ENCODE measurements at places on chromosomes 11 and 22.

GRCh38 chr11:11984563-11984962 is 23.9 kb downstream of the DKK3 start:
- no peak for DNase-seq

DNA sequence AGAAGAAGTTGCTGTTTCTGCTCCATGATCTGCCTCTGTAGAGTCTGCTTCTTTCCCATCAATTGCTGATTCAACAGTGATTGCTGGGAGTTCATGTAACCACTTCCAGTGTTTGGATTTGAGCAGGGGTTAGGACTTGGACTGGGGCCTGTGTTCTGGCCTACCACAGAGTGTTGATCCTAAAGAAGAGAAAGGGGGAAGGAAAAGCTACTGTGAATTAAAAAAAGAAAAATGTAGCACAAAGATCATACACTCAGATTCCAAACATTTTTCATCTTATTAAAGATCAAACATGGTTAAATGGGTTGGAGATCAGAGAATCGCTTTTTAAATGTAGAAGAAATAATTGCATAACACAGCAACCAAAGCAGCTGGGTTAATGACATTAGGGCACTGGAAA is 67.6 kb upstream of the MTMR2 start:
- no peak for DNase-seq

DNA sequence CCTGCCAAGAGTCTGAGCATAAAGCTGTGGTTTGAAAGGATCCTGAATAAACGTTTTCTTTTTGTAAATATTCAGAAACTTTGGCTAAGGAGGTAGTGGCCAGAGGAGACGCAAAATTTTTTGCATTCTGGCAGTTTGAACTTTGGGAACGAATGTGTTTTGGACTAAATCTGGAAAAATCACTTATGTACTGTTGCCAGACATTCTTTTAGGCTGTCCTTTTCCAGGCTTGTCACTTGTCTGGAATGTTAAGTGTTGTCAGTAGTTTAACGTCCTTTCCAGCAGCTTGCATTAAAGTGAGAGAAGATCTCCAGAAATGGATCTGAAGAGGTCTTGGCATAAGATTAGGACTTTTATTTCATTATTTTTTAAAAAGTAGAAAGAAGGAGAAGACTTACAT is 18.5 kb downstream of the SPECC1L start:
- no peak for DNase-seq

DNA sequence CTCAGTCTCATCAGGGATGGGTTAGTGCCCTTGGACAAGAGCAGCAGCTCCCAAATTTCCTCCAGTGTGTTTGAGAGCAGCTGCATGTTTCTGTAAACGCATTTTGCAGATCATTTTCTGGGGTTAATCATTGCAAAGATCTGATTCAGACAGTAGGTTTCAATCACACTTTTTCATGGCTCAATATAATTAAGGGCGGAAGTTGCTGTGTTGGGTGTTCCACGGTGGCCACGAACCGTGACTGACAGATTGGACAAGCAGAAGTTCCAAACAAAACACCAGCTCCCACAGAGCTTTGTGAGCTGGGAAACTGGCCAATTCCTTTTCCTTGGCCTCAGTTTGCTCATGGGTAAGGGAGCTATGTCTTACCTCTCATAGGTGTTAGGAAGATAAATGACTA is 8.4 kb upstream of the RASSF10 start:
- no peak for DNase-seq

DNA sequence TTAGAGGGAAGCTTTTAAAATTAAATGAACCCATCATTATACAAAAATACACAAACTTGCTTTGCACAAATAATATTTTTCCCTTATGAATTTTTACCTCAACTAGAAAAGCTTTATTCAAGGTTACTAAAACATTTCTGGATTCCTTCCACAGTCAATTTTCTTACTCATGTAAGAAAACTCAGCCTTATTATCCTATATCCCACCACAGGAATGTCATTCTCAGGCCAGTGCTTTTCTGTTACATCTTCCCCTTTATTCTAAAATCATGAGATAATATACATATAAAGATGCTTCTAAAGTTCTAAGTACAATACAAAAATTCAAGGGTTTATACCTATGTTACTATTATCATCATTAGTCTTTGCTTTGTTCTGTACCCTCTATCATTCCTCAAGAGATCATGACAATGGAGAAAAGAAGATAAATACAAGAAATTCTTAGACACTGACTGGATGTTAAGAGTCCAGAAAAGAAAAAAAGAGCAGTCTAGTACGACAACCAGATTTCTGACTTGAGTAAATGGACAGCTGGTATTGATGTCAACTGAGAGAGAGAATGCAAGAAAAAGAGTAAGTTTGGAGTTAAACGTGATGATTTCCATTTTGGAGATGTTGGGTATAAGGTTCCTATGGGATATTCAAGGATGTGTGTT is 60.3 kb downstream of the MTMR2 start:
- DNase-seq = no peak

DNA sequence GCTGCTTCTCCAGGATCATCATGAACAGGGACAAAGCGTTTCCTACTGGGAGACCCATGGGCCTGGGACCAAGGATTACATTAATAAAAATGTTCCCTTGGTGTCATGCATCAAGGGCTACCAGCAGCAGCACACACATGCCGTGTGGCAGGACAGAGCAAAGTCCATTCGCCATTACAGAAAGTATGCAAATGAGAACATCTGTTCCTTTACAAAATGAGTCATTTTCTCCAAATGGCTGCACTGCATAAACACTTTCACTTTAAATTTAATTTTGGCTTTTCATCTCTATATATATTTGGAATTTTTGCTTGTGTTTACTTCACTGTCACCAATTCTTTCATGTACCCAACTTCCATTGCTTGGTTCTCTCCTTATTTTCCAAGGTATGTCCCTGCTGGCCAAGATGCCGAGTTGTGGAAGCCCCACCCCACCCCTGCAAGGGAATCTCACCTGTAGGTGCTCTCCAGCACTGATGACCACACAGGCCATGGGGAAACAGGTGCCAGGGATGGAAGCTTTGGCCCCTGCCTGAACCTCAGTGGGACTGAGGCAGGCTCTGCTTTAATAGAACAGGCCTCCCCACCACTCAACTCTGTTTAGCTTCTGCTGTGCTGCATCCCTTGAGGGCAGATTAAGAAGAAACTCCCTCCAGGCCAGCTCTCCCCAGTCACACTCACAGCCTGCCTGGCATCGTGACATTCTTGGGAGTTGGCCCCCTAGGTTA is 15.6 kb upstream of the GNAZ start:
- no peak for DNase-seq

- no peak for DNase-seq
Observed at GRCh38 chr22:45105281-45105702, 58.4 kb upstream of the NUP50 start.

DNA sequence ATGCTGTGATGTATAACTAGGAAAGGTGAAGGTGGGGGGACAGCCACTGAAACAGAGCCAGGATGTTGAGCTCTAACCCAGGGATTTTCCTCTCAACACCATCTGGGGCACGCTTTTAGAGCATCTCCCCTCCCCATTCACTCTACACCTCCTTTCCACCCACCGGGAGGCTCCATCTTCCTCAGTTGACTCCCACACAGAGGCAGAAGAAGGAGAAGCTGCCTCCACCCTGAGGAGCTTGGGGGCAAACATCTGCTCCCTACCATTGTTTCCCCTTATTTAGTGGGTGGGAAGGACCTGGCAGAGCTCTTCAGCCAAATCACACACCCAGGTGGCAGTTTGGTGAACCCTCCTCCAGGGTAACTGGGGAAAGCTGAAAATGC is 50.0 kb upstream of the ADA2 start:
- no peak for DNase-seq

- no peak for DNase-seq
Observed at GRCh38 chr11:100849009-100849900, 162.2 kb downstream of the ARHGAP42 start.

DNA sequence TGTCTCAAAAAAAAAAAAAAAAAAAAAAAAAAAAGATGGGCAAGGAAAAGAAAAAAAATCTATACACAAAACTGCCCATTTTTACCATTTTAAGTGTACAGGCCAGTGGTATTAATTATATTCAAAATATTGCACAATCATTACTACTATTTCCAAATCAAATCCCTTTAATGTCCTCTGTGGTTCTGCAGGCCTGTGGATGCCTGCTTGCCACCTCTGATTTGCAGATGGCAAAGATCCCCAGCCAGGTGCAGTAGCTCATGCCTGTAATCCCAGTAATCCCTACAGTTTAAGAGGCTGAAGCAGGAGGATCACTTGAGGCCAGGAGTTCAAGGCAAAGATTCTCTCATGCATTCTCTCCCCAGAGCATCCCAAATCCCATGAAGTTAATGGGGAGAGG is 20.2 kb downstream of the RFPL1 start:
- DNase-seq = no peak

DNA sequence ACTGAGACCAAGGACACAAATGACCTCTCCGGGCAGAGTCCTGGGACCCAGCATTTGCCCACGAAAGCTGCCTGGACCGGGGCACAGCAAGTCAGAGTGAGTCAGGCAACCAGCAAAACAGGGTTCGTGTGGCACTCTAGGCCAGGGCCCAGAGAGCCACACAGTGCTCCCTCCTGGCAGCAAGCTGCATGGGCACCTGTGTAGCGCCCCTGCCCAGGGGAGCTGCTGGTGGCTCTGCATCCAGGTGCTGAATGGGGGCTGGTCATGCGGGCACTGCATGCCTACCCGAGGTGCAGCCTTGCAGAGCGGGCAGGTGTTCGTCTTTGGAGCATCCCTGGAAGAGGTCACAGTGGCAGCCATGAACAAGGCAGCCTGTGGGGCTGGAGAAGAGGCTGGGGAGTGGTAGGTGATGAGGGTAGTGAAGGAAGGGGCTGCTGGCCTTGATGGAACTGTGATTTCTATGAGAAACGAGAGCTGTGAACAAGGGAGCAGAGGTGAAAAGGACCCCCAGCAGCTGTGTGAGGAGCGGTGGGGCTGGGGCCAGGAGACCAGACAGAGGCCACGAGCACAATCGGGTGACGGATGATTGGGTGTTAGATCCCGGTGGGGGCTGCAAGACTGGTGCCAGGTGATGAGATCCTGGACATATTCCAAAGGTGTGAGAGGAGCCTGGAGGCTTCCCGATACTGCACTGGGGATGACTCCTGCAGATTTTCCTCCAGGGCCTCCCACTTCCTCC is 63.3 kb downstream of the DGCR2 start:
- no peak for DNase-seq

- DNase-seq = no peak
Observed at GRCh38 chr11:65307298-65308229, 7.1 kb upstream of the CDC42EP2 start.

DNA sequence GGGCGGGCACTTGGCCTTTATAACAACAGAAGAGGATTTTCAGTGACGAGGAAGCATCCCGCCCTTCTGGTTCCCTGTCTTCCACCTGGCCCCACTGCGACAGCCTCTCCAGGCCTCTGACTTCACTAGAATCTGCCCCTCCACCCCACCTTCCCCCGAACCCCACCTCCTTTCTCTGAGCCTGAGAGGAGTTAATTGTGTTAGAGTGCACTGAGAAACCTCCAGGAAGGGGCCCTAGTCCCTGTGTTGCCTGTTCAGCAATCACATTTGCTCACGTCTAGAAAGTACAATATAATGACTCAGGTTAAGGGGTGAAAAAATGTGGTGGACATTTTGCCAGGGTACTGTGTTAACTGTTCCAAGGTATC is 38.8 kb downstream of the PTPRJ start:
- no peak for DNase-seq

GRCh38 chr11:68804786-68805185 is 36.9 kb downstream of the CPT1A start:
- DNase-seq = no peak

GRCh38 chr11:27381238-27381666 is 18.2 kb upstream of the CCDC34 start:
- no peak for DNase-seq

- no peak for DNase-seq
Observed at GRCh38 chr11:129018991-129019390, 76.3 kb upstream of the TP53AIP1 start.

DNA sequence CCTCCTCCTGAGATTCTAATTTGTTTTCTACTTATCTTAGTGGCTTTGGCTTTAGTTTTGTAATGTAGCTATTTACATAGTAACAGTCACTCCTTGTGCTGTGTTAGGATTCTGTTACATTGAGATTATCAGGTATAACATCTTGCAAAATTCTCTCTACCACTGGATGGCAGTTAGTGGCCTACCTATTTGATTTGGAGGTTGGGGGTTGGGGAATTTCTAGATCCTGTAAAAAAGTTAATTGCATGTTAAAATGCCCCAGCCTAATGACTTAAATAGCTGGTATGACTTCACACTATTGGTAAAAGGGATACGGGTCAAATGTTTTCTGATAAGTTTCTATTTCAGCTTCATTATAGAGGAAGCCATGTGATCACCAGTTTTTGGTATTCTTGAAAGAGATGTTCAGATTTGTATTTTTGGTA is 2.8 kb downstream of the GRK3 start:
- DNase-seq = no peak

- no peak for DNase-seq
Observed at GRCh38 chr11:70491696-70492472, 93.6 kb downstream of the CTTN start.

DNA sequence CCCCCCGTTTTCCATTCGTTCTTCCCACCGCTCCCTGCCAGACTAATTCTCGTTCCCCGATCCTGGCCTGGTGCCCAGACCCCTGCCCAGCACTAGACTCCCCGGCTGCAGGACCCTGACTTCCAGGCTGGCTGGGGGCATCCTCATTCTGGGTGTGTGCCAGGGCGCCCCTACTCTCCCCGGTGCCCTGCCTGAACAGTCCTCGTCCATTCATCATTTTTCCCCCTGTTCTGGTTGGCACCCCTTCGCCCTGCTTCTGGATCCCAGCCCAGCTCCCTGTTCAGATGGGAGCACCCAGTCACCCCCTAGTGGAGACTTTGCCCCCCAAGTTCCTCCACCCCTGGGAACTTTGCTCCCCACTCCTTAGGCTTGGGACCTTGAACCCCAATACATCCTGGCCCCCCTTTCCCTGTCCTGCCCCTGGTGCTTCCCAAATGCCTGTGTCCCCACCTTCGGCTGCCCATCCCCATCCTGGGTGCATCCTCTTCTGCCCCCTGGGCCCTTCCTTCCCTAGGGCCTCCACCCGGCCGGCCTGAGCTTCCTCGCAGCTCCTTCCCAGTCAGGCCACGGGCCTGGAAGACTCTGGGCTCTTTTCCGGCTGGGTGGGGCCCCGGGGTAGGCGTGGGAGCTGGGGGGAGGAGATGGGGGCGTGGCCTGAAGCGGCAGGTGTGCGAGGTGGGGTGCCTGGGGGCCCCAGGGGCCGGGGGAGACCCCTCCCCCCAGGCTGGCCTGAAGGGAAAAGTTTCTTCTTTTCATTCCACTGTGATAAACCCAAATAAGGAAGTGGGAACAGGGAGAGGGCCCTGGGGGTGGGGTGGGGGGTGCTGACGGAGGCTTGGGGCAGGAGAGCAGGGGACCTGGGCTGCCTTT is 908 bp downstream of the PLCB3 start:
- peak; percentile 5 for DNase-seq

- DNase-seq = peak; percentile 14
Observed at GRCh38 chr11:44968510-44968909, 17.8 kb upstream of the TP53I11 start.

DNA sequence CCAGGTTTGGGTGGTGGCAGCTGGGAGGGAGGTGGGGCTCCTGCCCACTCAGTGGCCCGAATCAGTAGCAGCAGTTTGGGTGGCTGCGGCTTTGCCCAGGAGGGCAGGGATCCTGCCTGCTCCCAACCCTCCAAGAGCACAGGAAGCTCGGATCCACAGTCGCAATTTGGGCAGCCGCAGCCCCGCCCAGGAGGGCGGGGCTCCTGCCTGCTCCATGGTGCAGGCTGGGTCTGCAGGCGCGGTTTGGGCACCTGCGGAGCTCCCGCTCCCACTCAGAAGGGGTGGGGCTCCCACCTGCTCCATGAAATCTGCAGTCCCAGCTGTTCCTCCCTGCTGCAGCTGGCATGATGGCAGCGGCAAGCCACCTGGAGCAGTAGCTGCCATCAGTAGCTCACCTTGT is 38.1 kb upstream of the CALCB start:
- no peak for DNase-seq

GRCh38 chr11:29996016-29996415 is 20.8 kb downstream of the KCNA4 start:
- DNase-seq = no peak

Data from NCI-H1105 treated with DMSO at 0.1 percent for 48 hours (cell line).